ENCODE measurements at places on chromosomes 12 and 14. TPM values are rescaled to one million over a fixed set of nuclear protein-coding genes. Genes with fewer than 3 reads are reported as not detected.

DNA sequence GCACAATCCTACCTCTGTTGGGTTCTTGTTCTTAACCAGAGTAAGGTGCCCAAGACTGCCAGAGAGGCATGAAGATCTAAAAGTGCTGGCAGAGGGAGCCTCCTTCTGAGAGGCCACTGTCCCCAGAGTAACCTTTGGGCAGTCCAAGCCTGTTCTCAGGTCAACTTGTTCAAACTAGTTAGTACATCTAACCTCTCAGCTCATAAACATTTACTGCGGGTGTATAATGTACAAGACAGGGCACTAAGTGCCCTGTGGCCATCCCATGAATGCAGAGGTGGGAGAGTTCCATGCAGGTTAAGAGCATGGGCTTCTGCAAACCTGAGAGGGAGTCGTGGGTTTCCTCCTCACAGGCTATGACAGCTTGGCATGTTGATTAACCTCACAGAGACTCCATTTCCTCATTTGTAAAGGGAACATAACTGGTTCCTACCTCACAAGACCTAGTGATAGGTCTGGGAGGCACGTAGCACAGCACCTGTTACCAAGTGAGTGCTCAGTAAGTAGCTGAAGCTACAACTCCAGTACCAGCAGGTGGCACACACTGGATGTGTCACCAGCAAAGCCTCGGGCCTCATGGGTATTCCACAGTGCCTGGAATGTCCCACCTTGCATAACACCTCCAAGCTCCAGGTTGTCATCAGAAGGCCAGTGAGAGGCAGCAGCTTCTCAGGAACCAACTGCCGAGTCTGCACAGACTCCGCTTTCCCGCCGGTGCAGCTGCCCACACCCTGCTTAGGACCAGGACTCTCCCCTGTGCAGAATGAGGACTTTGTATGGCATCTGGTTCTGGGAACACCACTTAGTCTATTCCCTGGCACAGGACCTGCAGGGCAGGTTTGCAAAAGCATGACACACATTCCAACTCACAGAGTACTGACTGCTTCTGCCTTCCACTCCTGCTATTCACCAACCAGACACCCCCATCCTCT lies 4.4 kb downstream of the VDR start:
- no peak for DNase-seq

DNA sequence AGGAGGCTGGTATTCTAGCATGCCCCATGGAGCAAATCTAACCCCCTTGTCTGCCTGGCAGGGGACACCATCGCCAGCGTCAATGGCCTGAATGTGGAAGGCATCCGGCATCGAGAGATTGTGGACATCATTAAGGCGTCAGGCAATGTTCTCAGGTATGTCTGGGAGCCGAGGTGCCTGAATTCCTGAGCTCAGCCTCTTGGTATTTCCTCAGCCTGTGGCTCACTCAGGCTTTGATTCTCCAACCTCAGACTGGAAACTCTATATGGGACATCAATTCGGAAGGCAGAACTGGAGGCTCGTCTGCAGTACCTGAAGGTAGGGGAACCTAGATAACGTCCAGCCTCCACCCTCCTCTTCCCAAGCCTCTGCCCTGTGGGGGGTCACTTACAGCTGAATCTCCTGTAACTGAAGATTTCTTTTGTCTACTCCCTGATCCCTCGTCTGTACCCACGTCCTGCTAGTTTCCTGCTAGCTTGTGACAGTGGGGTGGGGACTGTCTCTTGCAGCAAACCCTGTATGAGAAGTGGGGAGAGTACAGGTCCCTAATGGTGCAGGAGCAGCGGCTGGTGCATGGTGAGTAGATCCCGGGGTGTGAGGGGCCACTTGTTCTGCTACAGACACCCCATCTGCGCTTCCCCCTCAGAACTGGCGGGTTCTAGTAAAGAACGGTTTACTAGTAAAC lies 7.0 kb downstream of the TAMALIN start:
- DNase-seq = no peak

GRCh38 chr12:93135286-93136239 lies 206.5 kb upstream of the EEA1 start:
- DNase-seq = peak; percentile 31

KCNMB4 gene
- polyA plus RNA-seq = 12.7 TPM

GPR137C gene
- polyA plus RNA-seq = 4.2 TPM

- DNase-seq = no peak
Measured at GRCh38 chr12:32249777-32250176, 143.1 kb downstream of the BICD1 start.

DNA sequence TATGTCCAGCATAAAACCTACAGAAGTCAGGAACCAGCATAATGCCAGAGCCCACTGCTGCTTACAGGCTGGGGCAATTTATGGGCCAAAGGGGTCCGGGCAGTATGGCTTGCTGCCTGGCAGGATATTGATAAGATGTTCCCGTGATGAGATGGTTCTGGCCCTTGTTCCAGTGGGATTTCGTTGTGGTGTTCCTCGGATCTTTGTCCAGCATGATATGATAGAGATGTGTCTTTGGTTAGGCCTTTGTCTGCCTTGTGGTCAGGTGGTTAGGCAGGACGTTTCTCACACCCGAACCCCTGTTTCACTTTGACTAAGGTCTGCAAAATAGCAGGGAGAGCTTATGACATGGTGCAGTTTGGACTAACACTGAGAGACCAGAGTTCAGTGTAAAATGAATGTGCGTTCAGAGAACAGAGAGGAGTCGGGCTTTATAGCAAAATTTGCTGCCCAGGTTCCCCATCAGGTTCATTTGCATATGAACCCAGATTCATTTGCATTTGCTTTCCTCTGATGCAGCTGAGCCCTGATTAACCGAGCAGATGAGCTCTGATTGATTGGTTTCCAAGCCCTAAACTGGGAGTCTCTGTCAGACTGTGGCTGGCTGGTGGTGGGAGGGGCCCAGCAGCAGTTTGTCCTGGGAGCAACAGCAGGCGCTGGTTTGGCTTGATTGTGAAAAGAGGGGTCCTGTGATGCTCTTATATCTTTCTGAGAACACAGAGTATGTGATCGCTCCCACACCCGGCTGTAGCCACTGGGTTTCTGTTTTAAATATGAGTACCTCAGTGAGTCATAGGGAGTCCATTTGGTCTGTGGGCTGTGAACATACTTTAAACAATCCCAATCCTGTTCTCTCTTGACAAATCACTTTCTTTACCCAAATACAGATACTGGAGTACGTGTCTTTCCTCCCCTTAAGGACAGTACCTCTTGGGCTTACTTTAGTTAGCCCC lies 156.3 kb upstream of the PZP start:
- DNase-seq = no peak

DNA sequence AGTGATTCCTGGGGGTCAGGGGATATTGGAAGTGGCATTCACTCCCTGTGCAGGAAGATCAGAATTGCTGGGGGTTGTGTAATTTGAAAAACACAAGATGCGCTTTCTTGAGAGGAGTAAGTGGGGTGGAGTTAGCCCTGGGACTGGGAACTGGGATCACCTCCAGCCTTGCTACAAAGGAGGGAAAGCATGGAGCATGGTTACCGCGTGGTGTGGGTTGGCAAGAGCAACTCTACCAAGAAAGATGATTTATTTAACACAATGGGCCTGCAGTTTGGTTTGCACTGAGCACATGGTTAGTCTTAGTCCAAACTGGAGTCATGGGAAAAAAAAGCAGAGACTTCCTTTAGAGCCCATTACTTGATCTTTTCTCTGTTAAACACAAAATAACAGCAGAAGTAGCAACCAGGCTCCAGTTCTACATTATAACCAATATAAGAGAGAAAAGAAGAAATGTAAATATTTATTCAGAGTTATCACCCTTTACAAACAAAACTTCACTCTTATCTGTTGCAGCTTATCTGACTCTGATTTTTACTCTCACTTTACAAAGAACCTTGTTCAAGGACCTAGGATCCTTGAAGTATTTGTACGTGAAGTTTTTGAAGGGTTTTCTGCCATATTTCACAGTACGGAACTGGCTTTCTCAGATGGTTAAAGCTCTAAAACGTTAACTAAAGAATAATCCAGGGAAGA lies 2.1 kb upstream of the NIN start:
- no peak for DNase-seq

DNA sequence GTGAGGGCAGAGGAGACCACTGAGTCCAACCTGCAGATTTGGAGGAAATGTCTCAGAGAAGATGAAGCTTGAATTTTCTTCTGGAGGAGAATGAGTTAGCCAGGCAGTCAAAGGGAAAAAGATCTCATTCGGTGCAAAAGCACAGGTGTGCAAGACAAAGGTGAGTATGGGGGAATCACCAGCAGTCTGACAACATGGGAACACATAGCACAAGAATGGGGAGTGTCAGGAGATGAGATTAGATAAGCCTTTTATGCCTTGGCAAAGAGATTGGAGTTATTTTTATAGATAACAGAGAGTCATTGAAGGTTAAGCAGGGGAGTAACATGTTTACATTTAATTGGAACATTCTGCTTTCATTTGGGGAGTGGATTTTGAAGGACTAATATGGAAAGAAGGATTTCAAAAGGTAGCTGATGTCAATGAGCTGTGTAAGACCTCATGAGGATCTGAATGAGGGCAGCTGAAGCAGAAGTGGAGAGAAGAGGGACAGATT lies 171.3 kb upstream of the NTF3 start:
- DNase-seq = no peak

DNA sequence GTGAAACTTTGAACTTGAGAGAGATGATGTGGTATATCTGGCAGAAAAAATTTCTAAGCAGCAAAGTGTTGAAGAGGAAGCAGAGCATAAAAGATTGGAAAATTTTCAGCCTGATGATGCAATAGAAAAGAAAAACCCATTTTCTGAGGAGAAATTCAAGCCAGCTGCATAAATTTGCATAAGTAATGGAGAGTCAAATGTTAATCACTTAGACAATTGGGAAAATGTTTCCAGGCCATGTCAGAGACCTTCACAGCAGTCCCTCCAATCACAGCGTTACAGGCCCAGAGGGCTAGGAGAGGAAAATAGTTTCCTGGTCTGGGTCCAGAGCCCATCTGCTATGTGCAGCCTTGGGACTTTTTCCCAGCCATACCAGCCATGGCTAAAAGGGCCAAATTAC lies 469.0 kb upstream of the FOXG1 start:
- no peak for DNase-seq

DNA sequence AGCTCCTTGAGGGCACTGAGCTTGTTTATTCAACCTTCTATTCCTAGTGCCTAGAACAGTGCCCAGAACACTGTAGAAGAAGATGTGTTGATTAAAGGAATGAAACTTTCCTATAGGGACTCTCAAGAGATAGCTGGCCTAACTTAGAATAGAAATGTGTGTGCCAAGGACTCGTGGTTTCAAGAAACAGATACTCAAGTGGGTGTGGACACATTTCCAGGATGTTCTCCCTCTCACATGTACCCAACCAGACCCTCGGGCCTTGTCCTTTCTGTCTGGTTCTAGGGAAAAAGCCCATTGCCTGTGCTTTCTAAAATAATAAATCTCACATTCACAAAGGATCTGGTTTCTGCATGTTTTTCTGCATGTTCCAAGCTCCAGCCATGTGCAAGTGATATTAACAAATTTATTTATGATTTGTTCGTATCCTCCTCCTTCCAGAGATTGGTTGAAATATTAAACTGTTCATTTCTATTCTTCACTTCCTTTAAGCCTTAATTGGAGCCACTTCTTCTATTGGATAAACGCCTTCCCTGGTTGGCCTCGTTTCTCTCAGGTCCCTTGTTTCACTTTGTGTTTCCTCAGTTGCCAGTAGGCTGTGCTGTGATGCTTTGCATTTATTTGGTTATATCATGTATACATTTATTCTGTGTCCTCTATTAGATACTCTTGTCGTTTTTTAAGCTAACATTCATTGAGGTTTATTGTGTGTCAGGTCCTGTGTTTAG lies 89.8 kb downstream of the CRADD start:
- peak; percentile 74 for DNase-seq

GPR162 gene
- 16.8 TPM for polyA plus RNA-seq

DNA sequence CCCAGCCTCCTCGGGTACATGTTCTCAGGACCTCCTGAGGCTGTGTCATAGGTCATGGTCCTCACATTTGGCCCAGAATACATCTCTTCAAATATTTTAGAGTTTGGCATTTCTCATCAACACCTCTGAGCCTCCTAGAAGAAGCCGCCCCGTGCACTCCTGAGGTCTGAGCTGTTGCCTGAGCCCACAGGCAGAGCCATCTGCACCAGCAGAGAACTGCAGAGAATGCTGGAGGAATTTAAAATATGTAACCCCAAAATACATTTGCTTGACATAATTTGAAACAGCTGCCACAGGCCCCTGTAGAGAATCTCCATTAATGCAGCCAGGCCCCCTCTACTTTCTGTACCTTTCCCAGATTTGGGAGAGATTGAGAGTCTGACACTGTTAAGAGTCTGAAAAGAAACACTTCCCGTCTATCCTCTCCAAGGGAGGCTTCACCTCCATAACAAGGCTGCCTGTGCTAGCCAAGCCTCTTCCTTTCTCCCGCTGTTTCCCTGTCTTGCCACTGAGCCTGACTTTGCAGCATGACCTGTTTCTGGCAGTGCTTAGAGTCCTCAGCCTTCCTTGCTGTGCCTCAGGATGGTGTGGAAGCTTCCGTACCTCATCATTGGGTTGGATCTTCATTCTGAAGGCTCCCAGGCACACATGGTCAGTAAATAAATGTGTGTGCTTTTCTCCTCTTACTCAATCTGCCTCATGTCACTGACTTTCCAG lies 95.4 kb upstream of the SFSWAP start:
- no peak for DNase-seq

TAS2R46 gene
- 0.35 TPM for polyA plus RNA-seq

SCNN1A gene
- not detected for polyA plus RNA-seq

HOXC9 gene
- polyA plus RNA-seq = 0.52 TPM

PTGER2 gene
- 0.72 TPM for polyA plus RNA-seq

TM9SF1 gene
- 18.8 TPM for polyA plus RNA-seq

GRCh38 chr14:56875104-56875675 lies 64.9 kb upstream of the OTX2 start:
- no peak for DNase-seq

ULK1 gene
- polyA plus RNA-seq = 24.8 TPM

DNA sequence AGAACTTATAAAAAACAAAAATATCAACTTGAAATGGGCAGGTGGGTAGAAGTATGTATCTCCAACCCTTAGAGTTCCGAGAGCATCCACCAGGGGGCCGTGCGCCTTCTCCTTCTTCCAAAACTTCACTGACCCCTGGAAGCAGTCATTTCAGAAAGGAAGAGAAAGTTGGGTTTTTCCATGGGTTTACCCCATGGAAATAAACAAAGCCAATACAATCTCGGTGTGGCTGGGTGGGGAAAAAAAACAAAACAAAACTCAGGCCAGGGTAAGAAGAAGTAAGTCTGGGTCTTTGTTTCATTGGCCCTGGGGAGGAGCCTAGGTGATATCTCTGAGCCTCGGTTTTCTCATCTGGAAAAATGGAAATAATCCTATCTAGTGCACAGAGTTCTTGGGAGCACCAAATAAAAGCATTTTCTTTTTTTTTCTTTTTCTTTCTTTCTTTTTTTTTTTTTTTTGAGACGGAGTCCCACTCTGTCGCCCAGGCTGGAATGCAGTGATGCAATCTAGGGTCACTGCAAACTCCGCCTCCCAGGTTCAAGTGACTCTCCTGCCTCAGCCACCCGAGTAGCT lies 33.6 kb upstream of the HNF1A start:
- no peak for DNase-seq
